Calu3 (cell line): ENCODE measurements at places on chromosomes 6 and 20. TPM values are rescaled to one million over a fixed set of nuclear protein-coding genes. Genes with fewer than 3 reads are reported as not detected.

GRCh38 chr6:169955731-169956437 is 204.5 kb downstream of the ERMARD start:
- no peak for DNase-seq

GRCh38 chr6:1856381-1856780 is 246.7 kb downstream of the FOXC1 start:
- no peak for DNase-seq

DNA sequence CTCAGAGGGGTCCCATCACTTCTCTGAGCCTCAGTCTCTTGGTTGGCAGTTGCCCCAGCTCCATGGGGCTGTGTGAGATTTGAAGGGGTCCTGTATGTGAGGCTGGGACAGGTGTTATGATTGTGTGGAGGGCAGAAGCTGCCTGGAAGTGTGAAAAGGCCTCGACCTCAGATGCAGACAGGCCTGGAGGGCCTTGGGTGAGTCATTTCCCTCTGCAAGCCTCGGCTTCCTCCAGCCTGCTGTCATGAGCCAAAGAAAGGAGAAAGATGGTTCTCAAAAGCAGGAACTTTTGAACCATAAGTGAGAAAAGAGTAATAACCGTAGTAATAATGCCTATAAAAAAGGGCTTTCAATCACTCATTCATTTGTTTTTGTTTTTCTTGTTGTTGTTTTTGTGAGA is 37.5 kb downstream of the SNAI1 start:
- no peak for DNase-seq

The ZC2HC1B gene
- total RNA-seq, result not detected in 2 replicates

The DNAH8 gene
- 0.05 TPM in 1 of 2 replicates, not detected in the other for total RNA-seq

The BMP5 gene
- not detected in 2 replicates for total RNA-seq

DNA sequence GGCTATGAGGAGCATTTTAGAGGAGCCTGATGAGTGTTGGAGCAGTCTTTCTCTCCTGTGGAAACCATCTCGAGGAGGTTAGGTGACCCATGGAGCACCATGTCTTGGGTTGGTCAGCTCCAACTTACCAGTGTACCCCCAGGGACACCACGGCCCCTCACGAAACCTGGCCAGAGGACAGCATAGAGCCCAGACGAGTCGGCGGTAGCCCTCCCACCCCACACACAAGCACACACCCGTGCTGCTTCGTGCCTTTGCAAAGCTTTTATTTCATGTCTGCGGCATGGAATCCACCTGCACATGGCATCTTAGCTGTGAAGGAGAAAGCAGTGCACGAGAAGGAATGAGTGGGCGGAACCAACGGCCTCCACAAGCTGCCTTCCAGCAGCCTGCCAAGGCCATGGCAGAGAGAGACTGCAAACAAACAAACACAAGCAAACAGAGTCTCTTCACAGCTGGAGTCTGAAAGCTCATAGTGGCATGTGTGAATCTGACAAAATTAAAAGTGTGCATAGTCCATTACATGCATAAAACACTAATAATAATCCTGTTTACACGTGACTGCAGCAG is 53.6 kb downstream of the EZR start:
- no peak for DNase-seq

DNA sequence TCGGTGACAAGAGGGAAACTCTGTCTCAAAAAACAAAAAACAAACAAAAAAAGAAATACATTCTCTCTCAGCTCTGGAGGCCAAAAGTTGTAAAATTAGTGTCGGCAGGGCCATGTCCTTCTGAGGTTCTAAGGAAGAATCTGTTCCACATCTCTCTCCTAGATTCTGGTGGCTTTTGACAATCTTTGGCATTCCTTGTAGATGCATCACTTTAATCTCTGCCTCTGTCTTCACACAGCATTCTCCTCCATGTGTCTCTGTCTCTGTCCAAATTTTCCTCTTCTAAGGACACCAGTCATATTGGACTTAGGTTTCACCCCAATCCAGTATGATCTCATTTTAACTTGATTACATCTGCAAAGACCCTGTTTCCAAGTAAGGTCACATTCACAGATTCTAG is 9.1 kb downstream of the PPP2R5D start:
- no peak for DNase-seq

The PSORS1C2 gene
- total RNA-seq, result not detected in 2 replicates

The C20orf141 gene
- not detected in 2 replicates for total RNA-seq

The HLA-DPA1 gene
- total RNA-seq, result 29.2 and 46.4 TPM in 2 replicates

The SLC44A4 gene
- 185 and 238 TPM in 2 replicates for total RNA-seq

GRCh38 chr6:64732888-64733287 is 974.1 kb downstream of the EYS start:
- no peak for DNase-seq

DNA sequence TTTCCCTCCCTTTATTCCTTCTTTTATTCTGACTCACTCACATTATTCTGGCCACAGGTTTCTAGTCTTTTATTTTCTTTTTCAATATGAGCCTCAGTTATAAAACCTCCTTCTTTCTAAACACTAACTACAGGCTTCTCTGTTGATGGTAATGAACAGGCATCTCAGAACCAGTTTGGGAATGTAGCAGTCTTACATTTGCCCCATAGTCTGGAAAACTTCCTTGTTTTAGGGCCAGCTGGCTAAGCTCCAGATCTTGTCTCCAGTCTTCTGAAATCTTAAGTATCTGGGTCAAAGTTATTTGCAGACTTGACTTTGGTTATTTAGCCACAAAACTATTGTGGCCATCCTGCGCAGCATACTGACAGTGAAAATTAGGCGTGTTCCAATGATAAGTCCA is 97.0 kb upstream of the MAN1A1 start:
- peak; percentile 68 for DNase-seq

The TAP2 gene
- total RNA-seq, result 180 and 279 TPM in 2 replicates

GRCh38 chr6:139546106-139546472 is 171.6 kb upstream of the CITED2 start:
- no peak for DNase-seq

- DNase-seq, result no peak
These were observed 3.0 kb downstream of the PRSS16 start for GRCh38 chr6:27250277-27251111.

DNA sequence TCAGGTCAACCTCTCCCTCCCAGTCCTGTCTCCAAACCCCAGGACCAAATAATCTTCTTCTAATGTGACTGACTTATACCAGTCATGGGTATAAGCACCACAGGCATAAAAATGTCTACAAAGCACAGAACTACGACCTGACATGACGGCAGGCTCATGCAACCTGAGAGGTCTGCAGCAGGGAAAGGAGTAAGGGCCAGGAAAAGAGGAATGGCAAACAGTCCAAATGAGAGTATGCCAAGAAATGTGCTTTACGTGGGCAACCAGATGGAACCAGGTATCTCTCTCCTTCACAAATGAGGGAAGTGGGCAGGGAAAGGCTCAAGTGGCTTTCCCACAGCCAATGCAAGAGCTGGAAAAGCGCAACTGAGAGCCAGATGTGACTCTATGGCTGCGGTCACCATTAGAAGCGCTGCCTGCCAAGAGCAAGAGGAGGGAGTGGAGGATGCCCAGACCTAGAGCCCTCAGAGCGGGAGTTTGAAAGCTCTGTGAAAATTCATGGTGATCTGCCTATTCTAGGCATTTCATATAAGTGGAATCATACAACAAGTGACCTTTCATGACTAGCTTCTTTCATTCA is 6.0 kb downstream of the APMAP start:
- no peak for DNase-seq
